ENCODE measurements at places on chromosomes 13 and 19. TPM values are rescaled to one million over a fixed set of nuclear protein-coding genes. Genes with fewer than 3 reads are reported as not detected.

GRCh38 chr13:76523740-76524340 lies 362.4 kb downstream of the KCTD12 start:
- no peaks in the 10 kb centered on the region for H3K4me1 ChIP-seq
- DNase-seq, result no peak
- no peaks in the 10 kb centered on the region for H3K27me3 ChIP-seq
- H3K27ac ChIP-seq, result no peak overlapping the region
- H3K4me3 ChIP-seq, result no peak overlapping the region

The PNMA8B gene
- 1.4 TPM for total RNA-seq

DNA sequence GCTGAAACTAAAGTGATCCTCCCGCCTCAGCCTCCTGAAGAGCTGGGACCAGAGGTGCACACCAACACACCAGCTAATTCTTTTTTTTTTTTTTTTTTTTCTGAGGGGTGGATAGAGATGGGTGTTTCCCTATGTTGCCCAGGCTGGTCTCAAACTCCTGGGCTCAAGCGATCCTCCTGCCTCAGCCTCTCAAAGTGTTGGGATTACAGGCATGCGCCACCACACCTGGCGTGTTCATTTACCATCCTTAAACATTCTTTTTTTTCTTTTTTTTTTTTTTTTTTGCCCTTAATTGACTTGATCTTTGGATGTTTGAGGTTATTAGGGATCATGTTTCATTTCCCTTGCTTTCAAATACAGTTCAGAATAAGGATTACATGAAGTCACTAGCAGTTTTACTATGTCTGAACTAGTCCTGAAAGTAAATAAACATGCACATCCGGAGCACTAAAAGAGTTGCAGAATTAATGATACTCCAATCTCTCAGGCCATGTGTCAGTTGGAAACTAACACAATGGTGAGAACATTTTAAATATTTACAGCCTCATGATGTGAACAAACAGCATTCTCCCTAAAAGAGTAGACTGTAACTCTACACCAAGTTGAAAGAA lies 10.2 kb downstream of the UTP14C start:
- H3K27ac ChIP-seq, result no peak overlapping the region
- no peaks in the 10 kb centered on the region for H3K27me3 ChIP-seq
- H3K36me3 ChIP-seq, result no peaks in the 10 kb centered on the region
- H3K4me3 ChIP-seq, result no peak overlapping the region
- no peaks in the 10 kb centered on the region for H3K4me1 ChIP-seq

The SULT2A1 gene
- not detected for total RNA-seq

DNA sequence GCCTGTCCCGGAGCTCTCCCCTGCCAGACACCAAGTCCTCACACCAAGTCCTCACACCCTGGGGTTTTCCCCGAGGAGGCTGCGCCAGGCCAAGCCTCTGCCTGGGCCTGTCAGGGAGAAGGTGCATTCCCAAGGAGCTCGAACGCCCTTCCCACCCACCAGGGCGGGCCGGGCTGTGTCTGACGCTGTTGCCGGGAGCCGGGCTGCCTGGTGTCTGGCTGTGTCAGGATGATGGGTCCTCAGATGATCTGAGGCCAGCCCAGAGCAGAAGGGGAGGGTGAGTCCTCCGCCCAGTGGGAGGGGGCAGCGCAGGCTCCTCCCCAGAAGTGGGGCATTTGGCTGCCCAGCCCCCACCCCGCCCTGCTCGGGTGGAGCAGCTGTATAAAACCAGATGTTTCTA lies 2.3 kb upstream of the HAS1 start:
- no peak for DNase-seq
- no peak overlapping the region for H3K4me3 ChIP-seq
- no peaks in the 10 kb centered on the region for H3K4me1 ChIP-seq

DNA sequence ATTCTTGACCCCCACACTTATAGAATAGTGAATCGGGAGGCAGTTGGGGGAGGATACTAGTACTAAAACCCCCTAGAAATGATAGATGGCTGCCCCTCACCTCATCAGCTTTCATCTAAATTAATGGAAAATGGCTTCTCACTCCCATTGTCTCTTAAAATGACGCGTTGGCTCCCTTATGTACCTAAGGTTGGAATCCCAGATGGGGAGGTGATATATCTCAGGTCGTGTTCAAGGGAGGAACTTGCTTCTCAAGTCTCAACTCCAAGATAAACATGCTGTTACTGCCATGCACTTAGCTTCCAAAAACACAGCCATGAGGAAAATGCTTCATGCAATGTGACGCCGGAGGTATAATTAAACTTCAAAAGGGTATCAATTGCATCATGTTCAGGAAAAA lies 18.8 kb upstream of the UBE2L5 start:
- H3K27me3 ChIP-seq, result no peaks in the 10 kb centered on the region
- H3K4me1 ChIP-seq, result peaks cover 3% of the 10 kb centered on the region
- DNase-seq, result no peak
- no peak overlapping the region for H3K4me3 ChIP-seq
- no peak overlapping the region for H3K27ac ChIP-seq

DNA sequence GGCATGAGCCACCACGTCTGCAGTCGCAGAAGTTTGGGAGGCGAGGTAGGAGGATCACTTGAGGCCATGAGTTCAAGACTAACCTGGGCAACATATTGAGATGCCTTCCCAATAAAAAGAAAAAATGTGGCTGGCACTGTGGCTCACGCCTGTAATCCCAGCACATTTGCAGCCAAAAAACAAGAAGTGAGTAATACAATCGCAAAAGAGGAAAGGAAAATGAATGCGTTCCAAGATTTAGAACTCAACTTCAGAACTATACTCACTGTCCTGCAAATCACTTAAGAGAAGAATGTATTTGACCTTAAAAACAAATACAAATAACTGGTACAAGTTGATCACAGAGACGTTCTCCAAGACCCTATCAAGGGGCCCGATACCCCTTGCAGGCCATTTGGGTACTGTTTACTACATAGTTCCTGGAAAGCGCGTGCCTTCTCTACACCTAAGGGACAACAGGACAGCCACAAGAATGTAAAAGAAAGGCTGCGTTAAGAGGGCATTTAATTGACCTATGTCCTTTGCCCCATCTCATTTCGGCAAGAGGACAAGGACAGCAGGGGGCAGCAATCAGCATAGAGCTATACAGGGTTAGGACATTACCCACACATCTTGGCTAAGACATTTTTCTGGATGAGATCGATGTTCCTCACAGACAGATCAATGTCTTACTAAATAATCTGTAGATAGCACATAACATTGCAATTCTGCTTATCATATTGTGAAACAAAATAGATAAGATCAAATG lies 41.3 kb downstream of the FLT3 start:
- H3K36me3 ChIP-seq, result no peaks in the 10 kb centered on the region
- no peak overlapping the region for H3K27ac ChIP-seq
- H3K27me3 ChIP-seq, result peaks cover 14% of the 10 kb centered on the region
- H3K4me1 ChIP-seq, result no peaks in the 10 kb centered on the region

The OSCAR gene
- total RNA-seq, result 13.2 TPM

Measured in left lung (tissue), 14 donors.